ENCODE measurements at places on chromosomes 5 and 9.

- no peak overlapping the region for H3K4me3 ChIP-seq
- no peaks in the 10 kb centered on the region for H3K27me3 ChIP-seq
- DNase-seq = no peak
- peak overlapping the region; percentile 67 for H3K27ac ChIP-seq
- no peaks in the 10 kb centered on the region for H3K36me3 ChIP-seq
These were observed 9.5 kb downstream of the CEMIP2 start for GRCh38 chr9:71758785-71759184.

GRCh38 chr5:117649821-117650220 is 1075.2 kb upstream of the SEMA6A start:
- peaks cover 2% of the 10 kb centered on the region for H3K4me1 ChIP-seq
- H3K36me3 ChIP-seq = no peaks in the 10 kb centered on the region
- no peak overlapping the region for H3K4me3 ChIP-seq

DNA sequence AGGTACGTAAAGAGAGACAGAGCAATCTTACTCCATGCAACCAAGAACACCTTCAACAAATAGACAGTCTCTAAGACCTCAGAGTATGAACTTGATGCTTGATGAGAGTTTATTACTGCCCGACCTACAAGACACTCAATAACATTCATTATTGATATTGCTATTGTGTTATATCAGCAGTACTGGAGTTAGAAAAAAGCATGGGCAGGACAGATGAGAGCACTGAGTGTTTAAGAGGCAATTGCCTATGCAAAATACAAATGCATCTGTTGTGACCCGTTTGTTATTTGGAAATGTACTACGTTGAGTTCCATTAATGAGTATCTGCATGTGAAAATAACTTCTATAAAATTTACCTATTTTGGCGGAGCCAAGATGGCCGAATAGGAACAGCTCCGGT is 8.1 kb upstream of the MARCOL start:
- no peak overlapping the region for H3K27ac ChIP-seq
- no peaks in the 10 kb centered on the region for H3K27me3 ChIP-seq
- H3K36me3 ChIP-seq = no peaks in the 10 kb centered on the region
- H3K4me1 ChIP-seq = no peaks in the 10 kb centered on the region
- no peak overlapping the region for H3K4me3 ChIP-seq
- DNase-seq = no peak

DNA sequence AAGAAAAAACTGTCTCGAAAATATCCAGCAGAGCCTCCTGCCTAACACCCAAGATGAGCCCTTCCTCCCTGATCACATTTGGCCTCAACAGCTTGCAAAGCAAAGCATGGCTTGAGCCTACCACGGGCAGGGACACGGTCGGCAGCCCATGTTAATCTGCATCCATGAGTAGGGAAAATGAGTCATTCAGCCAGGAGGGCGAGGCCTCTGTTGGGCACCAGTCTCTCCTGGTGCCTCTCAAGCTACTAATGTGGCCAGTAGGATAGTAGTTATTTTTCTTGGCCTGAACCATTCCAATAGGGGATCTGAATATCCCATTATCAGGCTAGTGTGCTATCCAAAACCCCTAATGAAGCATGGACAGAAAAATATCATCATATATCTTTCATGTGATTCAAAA is 43.0 kb upstream of the SHB start:
- H3K27ac ChIP-seq = no peak overlapping the region
- H3K27me3 ChIP-seq = peaks cover 5% of the 10 kb centered on the region
- H3K4me1 ChIP-seq = peaks cover 11% of the 10 kb centered on the region
- H3K36me3 ChIP-seq = no peaks in the 10 kb centered on the region

DNA sequence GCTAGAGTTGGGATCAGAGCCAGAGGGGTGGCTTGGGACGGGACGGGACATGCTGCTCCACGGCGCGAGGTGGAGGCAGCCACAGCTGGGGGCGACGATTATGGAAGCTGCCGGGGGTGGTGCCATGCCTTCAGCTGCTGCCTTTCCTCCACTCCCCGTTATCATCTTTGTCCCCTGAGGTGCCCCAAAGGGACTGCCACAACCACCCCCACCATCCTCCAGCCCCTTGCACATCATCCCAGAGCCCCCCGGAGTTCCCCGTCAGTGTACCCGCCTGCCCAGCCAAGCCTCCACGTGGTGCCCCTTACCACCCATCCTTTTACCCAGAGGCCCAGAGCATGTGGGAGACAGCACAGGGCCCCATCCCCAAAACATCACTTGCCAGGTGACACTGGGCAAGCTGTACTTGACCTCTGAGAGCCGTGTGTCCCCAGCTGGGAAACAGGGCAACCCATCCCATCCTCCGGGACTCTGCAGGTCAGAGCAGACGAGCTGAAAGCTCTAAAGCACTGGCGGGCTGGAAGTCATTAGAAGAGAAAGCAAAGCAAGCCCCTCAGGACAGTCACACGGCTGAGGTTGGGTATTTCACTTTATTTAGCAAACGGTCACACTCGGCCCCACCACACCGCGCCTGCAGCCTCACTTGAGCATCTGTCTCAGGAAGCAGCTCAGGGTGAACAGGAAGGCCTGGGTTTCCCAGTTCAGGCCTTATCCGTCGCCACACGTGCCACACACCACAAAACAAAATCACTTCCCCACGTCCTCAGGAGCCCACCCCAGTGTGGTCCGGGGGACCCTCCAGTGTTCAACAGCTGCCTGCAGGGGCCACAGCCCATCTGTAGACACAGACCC is 19.5 kb upstream of the MXD3 start:
- H3K36me3 ChIP-seq = peaks cover 67% of the 10 kb centered on the region
- no peak for DNase-seq
- no peaks in the 10 kb centered on the region for H3K27me3 ChIP-seq
- H3K4me1 ChIP-seq = no peaks in the 10 kb centered on the region
- no peak overlapping the region for H3K4me3 ChIP-seq
- no peak overlapping the region for H3K27ac ChIP-seq

- H3K4me3 ChIP-seq = no peak overlapping the region
- H3K27ac ChIP-seq = no peak overlapping the region
- no peak for DNase-seq
- H3K27me3 ChIP-seq = no peaks in the 10 kb centered on the region
- H3K36me3 ChIP-seq = no peaks in the 10 kb centered on the region
These were observed 249.5 kb upstream of the PTGER4 start for GRCh38 chr5:40430101-40430710.

- DNase-seq = peak; percentile 92
- H3K4me1 ChIP-seq = peaks cover 14% of the 10 kb centered on the region
- no peak overlapping the region for H3K4me3 ChIP-seq
- H3K36me3 ChIP-seq = peaks cover 43% of the 10 kb centered on the region
These were observed 15.6 kb downstream of the DNM1 start for GRCh38 chr9:128218518-128219389.

Data from neuronal stem cell (in vitro differentiated cells).